ENCODE measurements at places on chromosomes 2 and 18.

DNA sequence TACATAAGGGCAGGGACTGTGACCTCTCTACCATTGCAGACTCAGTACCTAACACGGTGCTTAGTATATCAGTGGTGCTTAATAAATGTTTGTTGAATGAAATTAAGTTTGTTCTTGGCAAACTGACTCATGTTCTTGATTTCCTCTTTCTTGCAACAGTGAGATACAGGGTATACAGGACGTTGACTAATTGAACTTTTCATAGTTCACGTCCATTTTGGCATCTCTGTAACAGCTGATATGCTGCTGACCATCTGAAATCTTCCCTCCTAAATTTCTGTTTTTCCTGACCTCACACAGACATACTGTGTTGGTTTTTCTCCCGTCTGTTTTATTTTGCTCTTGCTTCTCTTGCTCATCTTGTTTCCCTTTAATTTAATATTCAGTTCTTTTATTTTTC, 44.2 kb downstream of the LHCGR start:
- no peak for DNase-seq

DNA sequence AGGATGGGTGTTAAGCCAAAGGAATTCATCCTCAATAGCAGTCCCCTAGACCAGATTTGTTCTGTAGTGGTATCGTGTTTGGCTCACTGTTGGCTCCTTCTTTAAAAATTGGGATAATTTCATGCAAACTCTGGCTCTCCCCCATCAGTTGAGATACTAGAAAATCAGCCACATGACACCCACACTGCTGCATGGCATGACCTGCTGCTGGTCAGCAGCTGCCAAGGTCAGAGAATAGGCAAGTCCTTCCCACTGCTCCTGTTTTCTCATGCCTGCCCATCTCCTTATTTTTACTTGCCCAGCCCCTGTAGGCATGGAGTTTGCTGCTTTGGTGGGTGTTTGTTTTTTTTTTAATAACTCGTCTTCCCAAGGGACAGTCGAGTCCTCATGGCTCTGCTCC, 1.0 kb upstream of the SNRNP200 start:
- DNase-seq: no peak

DNA sequence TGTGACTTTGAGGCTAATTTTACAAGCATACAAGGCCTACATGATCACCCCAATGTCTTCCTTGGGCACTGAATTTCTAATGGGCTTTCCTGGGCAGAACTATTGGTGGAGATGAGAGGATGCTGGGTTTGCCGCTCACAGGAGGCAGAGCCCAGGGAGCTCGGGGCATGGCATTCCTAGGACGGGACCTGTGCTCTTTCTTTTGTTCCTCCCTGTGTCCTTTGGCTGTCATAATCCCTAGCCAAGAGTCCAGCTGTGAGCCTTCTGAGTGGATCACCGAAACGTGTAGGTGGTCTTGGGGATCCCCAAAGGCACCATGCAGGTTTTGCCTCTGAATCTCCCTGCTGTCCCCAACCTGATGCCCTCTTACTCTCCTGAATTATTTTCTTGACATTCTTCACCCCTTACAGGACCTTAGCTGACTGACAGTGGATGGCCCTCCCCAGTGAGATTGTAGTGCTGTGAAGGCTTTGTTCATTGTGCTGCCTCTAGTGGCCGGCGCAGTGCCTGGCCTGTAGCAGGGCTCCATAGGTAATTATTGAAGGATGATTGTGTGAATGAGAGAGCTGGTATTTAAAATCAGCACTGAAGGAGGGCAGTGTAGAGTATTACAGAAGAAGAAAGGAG, 221.9 kb downstream of the ZNF407 start:
- no peak for DNase-seq

GRCh38 chr18:59582395-59582794, 114.8 kb downstream of the CCBE1 start:
- DNase-seq: no peak

- DNase-seq: no peak
Observed at GRCh38 chr2:180349809-180350208, 342.7 kb upstream of the CWC22 start.

DNA sequence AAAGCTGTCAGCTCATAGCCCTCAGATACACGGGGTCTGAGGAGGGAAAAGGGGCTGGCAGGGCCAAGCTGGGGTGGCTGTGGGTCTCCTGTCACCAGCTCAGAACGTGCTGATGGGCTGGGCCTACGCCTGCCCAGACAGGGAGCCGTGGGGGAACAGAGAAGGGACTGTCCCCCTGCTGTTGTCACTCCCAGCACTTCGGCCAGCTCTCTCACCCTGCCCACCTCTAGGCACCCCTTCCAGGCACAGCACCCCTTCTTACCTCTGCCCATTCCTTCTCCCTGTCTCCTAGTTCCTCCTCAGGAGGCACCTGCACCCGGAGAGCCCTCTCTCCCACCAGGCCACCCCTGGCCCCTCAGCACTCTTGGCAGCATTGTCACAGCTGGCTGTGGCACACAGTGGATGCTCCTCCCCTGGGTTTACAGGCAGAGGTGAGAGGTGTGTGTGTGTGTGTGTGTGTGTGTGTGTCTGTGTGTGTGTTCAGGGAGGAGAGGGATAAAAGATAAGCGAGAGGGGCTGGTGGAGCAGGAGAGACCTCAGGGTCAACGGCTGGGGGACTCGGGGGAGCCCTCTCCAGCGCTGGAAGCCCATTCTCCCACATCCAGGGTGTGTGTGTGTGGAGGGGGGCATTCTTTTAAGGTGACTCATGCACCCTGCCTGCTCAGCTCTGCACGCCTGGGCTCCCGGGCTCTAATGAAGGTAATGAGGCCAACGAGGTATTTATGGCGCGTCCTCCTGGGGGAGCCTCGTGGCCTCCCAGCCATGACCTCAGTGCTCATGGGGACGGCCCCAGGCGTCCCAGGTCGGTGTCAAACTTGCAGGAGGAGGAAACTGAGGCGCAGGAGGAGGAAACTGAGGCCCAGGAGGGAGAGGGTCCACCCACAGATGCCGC, 66.1 kb upstream of the SMAD7 start:
- no peak for DNase-seq

DNA sequence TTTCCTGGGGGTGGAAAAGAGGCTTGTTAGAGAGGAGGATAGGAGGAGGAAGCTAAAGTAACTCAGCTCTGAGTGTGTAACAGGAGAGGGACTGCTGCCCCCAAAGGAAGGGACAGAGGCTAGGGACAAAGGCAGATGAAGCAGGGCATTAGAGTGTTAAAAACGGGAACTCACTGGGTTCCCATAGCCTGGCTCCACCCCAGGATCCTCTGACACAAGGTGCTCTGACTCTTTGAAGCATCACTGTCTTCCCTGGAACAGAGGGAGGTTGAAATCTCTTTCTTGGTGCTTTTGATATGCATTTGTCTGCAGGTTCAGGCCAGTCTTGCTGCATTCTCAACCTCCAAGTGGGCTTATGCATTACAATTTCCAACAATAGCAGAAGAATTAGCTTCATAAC, 22.9 kb downstream of the IL36A start:
- DNase-seq: no peak

- DNase-seq: peak; percentile 17
Observed at GRCh38 chr2:27249891-27250651, 12.8 kb downstream of the SLC30A3 start.

- DNase-seq: no peak
Observed at GRCh38 chr2:214341646-214342045, 69.2 kb upstream of the VWC2L start.

- no peak for DNase-seq
Observed at GRCh38 chr2:216171011-216171410, 61.9 kb downstream of the XRCC5 start.

- no peak for DNase-seq
Observed at GRCh38 chr2:85545780-85546240, 6.8 kb downstream of the MAT2A start.

DNA sequence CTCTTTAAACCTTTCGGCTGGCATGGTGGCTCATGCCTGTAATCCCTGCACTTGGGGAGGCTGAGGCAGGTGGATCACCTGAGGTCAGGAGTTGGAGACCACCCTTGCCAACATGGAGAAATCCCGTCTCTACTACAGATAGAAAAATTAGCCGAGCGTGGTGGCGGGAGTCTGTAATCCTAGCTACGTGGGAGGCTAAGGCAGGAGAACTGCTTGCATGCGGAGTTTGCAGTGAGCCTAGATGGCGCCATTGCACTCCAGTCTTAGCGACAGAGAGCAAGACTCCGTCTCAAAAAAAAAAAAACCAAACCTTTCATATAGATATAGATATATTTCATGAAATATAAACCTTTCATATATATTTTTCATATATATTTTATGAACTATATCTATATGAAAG, 864.7 kb downstream of the TRIB2 start:
- no peak for DNase-seq

DNA sequence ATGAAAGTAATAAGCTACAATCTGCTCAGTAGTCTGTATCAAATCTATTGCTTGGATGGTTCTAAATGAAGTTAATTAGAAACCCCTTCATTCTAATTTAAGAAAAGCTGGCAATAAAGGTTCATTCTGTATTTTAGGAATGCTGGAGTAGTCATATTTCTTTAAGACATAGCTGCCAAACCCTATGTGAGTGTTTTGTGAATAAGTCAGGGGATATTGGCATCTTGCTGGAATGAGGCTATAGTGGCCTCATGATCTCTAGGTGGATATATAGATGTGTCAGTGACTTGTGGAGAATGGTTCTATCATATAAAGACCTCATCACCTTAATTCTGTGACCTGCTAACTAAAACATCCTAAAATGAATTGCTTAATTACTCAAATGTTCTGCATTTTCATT, 196.3 kb downstream of the PDE1A start:
- DNase-seq: no peak

- DNase-seq: no peak
Observed at GRCh38 chr2:241981076-241981700, 111.7 kb downstream of the RTP5 start.

DNA sequence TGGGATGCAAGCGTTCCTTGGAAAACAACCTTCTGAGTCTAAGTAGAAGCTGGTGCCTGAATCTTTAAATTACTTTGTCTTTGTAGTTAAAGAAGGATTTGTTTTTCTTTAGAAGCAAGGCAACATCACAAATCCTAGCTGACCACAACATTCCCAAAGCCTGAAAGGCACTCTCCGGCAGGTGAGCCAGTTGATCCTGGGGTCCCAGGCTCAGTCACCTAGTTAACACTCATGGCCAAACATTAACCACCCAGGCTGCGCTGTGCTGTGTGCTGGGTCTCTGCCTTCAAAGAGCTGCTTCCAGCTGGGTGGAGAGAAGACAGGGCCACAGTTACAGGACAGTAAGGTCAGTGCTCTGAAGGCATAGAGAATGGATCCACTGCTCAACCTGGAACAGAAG, 120.0 kb upstream of the TRIB2 start:
- DNase-seq: no peak

GRCh38 chr2:143241403-143242088, 112.3 kb downstream of the ARHGAP15 start:
- DNase-seq: no peak

- DNase-seq: no peak
Observed at GRCh38 chr2:32894119-32894728, 52.5 kb upstream of the LTBP1 start.

DNA sequence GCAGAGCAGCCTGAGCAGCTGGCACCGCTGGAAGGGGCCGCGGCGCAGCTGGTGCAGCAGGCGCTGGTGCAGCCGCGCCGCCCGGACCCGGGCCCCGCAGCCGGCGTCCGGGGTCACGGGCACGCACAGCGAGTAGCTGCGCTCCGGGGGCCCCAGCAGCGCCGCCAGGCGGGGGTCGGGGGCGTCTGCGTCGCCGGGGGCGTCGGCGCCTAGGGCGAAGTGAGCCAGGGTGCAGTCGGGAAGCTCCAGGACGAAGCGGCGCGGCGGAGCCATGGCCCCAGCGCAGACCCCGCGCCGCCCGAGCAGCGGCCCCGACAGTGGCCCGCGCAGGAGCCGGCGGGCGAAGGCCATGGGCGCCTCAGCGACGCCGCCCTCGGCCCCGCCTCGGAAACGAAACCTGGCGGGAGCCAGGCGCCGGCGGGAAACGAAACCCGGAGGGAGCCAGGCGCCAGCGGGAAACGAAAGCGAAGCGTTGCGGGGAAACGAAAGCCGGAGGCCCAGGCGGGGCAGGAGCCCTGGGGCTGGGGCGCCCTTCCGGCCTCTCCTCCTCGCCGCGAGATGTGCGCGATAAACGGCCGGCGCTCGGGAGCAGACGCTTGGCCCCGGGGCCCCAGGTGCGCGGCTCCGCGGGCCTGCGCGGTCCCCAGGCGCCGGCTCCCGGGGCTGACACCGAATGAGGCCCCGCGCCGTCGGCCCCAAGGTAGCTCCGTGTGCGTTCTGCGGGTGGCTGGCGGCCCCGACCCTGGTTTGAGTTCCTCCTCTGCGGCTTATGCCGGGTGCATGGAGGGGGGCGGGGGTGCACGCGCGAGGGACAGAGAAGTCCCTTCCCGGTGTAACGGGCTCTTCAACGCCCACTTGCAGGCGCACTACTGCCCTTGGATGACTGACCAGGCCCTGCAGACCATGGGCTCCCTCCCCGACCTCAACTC, at the start of gene CMPK2:
Gene CMPK2 (minus strand): TSS at position 562 of the 929 bp plus-strand sequence. CDS start 211 bp downstream, at position 351.
- DNase-seq: peak; percentile 44

DNA sequence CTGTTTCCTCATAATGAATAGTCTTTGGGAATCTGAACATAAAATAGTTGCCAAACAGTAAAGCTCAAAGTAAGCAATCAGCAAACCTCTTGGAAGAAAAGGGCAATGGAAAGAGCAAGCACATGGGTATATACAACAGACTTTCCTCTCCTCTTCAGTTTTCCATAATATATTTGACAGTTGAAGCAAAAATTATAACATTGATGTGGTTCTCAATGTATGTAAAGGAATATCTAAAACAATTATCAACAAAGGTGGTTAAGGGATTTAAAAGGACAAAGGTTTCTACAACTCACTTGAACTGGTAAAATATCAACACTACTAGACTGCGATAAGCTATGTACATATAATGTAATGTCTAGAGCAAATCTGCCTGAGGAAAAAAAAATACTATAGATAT, 168.6 kb upstream of the SMAD7 start:
- no peak for DNase-seq

DNA sequence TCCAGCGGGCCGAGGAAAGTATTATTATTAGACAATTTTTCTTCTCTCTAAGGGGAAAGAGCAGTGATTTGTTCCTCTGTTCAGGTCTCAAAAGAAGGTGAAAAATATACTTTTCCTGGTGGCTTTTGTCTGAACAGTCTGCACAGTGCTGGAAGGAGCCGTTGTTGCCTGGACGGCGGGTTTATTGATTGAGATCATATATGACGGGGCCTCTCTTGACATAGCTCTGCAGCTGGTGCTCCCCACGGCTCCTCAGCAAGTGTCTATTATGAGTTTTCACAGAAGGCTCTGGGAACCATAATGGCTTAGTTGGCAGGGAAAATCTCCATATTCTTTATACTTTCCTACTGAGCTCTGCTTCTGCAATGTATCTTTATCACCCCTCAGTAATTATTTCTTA, 42.9 kb downstream of the FSHR start:
- DNase-seq: no peak

DNA sequence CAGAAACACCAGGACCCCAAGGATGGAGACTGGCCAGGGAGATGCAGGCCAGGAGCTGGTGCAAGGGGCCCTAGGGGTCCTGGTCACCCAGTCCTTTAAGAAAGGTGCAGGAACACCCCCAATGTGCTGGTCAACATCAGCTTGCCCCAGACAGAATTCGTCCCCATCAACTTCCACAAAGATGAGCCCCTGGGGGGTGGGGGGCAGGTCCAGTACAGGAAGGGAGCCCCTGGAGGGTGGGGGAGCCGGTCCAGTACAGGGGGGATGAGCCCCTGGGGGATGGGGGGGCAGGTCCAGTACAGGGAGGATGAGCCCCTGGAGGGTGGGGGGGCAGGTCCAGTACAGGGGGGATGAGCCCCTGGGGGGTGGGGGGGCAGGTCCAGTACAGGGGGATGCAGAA, 160.7 kb upstream of the SALL3 start:
- no peak for DNase-seq

- no peak for DNase-seq
Observed at GRCh38 chr2:181588546-181588945, 68.4 kb downstream of the CERKL start.
